Activated CD8-positive, alpha-beta T cell treated with anti-CD3 and anti-CD28 coated beads for 36 hours (primary cell): ENCODE measurements at places on chromosomes 16 and 17.

- no peak for DNase-seq
These were observed 54.9 kb downstream of the SDR42E1 start for GRCh38 chr16:81956213-81956948.

DNA sequence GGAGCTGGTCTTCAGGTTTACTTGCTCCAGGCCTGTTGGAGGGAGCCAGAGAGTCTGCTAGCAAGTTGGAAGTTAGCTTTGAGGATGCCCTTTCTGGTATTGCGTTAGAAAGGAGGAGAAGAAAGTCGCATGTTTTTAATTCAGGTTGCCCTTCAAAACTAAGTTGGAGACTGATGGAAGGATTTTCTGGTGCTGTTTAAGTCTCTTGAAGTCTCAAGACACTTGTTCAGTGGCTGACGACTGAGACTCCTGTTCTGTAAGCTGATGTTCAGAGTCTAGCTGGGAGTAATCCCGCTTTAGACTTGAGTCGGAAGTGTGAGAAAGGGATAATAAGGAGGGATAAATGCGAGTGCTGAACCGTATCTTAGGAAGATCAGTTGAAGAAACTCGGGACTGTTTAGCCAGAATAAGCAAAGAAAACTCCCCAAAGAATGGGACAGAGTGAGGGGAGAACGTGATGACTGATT, 740 bp downstream of the AATF start:
- no peak for DNase-seq

DNA sequence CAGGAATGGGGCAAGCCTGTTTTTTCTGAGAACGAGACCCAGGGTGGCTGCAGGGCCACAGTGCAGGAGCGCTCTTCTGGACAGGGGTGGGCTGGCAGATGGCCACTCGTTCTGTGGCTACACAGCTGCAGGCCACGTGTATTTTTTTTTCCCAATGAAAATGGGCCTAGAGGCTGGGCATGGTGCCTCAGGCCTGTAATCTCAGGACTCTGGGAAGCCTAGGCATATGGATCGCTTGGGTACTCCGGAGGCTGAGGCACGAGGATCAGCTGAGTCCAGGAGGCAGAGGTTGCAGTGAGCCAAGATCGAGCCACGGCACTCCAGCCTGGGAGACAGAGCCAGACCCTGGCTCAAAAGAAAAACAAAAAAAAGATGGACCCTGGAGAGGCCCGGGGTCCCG, 6.8 kb downstream of the UNKL start:
- no peak for DNase-seq

GRCh38 chr16:6961704-6962103, 370.9 kb upstream of the RBFOX1 start:
- DNase-seq: no peak

DNA sequence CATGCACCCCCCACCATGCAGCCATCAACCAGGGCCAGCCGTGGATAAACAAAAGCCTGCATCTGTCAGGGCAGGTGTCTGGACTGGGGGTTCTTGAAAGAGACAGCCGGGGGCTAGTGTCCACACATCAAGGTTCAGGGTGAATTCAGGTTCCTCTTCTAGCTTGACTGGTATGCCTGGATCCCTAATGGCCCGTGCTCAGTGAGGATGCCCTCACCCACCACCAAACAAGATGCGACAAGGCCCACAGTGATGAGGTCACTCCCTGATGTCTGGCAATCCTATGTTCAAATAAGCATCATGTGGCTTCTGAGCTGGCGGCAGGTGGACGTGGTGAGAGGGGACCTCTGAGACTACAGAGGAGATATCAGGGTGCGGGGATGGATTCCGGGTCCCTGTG, 64.6 kb downstream of the GOSR1 start:
- no peak for DNase-seq

GRCh38 chr16:57000271-57001025, 11.1 kb downstream of the NLRC5 start:
- peak; percentile 88 for DNase-seq
